GM12864 (cell line): ENCODE measurements at places on chromosomes 7 and 10.

DNA sequence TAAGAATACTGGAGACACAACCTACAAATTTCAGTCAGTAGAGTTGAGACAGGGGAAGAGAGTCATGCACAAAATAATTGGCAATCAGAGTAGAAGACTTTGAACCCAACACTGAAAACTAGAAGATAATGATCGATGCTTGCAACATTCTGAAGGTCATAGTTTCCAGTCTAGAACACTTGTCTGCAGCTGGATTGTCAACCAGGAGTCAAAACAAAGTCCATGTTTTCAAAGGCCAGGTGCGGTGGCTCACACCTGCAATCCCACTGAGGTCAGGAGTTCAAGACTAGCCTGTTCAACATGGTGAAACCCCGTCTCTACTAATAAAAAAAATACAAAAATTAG is 26.8 kb upstream of the SMURF1 start:
- DNase-seq: no peak

DNA sequence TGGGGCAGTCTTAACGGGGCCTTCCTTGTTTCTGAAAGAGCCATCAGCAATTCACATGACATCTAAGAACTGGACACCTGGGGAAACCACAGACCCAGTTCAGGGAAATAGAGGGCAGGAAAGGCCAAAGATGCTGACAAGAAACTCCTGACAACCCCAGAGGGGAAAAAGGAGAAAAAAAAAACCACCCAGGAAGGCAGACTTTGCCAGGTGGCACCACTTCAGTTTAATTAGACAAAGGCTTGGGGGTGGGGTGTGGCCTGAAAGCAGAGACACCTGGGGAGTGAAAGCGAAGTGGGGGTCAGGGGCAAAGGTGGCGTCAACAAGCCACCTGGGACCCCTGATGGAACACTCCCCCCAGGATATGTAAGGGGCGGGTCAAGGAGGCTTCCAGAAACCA is 53.6 kb downstream of the RAB11FIP2 start:
- no peak for DNase-seq

DNA sequence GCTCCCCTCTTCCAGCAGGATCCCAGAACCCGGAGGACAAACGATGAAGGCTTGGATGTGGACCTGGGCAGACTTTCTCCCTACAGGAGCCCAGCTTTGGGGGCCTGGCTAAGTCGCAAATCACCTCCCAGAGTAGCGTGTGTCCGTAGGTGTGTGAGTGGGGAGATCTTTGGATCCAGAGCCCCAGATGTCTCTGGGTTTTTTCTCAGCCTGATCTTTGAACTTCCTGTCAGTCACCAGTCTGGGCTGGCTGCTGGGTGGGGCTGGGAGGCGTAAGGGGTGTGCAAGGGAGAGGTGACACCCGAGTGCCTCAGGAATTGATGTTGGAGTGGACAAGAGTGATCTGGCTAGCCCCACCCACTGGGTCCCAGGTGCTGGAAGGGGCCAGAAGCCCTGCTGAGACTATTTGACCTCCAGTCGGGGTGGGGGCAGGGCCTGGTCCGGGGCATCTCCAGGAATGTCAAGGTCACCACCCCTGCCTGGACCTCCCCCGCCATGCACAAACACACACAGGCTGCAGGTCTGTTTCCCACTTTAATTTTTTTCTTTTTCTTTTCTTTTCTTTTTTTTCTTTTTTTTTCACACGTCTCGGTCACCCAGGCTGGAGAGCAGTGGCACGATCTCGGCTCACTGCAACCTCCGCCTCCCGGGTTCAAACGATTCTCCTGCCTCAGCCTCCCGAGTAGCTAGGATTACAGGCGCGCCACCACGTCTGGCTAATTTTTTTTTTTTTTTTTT is at the start of gene MOGAT3:
Gene MOGAT3 (minus strand): TSS at position 175 of the 738 bp plus-strand sequence. CDS start 182 bp downstream, outside the sequence.
- no peak for DNase-seq

DNA sequence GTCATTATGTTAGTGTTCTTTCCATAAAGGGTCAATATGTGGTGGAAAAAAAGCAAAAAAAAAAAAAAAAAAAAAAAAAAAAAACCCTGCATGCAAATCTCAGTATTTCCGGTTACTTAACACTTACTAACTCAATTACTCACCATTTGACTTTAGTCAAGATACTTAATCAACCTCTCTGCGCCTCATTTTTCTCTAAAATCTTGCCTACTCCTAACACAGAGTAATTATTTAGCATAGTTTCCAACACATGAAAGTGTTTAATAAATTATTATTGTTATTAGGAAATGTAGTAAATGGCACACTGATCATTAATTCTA is 27.8 kb downstream of the PPP1R3A start:
- no peak for DNase-seq

GRCh38 chr7:114959931-114960330 is 38.0 kb downstream of the MDFIC start:
- no peak for DNase-seq

GRCh38 chr10:70576803-70577517 is 25.6 kb downstream of the PRF1 start:
- DNase-seq: no peak

DNA sequence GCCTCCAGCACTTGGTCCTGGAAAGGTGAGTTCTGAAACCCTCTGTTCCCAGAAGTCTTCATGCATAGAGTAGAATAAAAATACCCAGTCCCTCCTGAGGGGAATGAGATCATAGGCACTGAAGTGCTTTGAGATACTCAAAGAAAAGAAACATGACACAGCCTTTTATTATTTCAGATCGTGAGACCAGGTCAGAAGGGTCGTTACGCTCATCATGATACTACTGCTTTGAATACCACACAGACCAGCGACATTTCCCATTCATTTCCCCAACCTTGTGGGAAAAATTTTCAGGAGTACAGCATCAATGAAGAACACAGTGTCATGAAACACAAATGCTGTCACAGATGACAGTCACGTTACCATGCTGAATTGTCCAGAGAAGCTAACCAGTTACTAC is 15.0 kb downstream of the CLRN3 start:
- DNase-seq: no peak

DNA sequence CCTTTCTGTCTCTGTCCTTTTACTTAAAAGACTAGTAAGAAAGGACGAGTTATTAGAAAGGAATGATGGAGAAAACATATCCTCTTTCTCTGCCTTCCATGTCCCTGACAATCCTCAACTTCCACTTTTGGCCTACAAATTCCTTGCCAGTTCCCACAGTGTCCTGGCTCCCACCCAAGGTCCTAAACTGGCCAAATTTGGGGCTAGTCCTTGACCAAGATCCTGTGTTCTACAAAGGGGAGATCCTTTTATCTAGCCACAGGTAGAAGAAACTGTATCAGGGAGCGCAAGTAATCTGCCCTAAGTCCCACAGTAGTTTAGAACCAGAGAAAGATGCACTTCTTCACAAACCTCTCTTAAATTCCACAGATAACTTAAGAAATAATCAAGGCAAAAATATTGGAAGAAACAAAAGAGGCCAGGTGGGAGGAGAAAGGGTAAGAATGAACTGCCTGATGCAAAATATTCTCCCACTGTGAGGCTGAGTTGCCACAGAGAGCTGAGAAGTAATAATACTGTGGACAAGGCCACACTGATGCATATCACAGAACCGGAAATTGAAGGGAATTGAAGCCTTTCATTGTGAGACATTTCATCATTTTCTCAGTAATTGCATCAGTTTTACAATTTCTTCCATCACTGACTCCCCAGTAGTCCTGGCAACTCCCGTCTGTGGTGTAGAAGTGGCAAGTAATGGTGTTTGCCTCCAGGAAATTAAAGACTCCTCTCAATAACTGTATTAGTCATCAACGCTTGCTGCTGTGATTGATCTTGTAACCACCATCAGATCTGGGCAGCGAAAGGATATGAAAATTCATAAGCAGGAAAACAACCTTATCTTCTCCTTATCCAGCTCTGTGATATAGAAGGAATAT is 47.2 kb downstream of the DNAJC12 start:
- no peak for DNase-seq

DNA sequence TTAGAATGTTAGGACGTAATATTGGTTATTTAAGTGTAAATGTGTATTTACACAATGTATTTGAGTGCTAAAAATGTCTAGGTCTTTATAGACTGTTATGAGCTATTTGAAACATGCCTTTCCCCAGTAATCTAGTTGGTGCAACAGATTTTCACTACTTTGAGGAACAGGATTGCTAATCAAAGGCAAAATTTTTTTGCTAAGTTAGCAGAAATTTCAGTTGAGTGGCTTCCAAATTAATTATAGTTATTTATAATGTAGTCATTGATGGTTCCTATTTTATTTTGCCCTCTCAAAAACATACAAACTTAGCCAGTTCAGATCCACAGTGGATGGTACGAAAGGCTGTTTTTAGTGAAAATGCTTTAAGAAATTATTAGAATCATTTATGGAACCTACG is 78.7 kb upstream of the LYZL2 start:
- DNase-seq: no peak

DNA sequence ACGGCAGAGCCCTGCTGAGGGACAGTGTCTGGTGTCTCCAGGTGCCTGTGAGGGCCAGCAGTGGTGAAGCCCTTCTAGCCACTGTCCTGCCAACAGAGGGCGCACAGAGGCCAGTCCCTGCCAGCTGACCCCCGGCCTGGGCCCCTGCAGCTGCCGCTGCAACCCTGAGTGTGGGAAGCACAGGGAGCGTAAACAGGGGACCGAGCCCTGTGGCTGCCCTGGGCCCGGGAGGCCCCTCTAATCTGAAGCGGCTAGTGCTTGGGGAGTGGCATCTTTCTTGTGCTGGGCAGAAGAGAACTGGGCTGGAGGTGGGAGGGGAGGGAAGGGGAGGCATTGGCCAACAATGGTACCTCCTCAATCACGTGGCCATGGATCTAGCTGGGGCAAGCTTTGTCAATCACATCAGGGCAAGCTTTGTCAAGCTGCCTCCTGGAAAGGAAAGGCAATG is 34.6 kb downstream of the TRIM8 start:
- no peak for DNase-seq

GRCh38 chr10:34520510-34520909 is 294.6 kb downstream of the PARD3 start:
- DNase-seq: no peak

- DNase-seq: no peak
Measured at GRCh38 chr10:117946525-117947070, 100.1 kb downstream of the RAB11FIP2 start.

GRCh38 chr7:20597339-20597738 is 18.1 kb upstream of the ABCB5 start:
- no peak for DNase-seq

DNA sequence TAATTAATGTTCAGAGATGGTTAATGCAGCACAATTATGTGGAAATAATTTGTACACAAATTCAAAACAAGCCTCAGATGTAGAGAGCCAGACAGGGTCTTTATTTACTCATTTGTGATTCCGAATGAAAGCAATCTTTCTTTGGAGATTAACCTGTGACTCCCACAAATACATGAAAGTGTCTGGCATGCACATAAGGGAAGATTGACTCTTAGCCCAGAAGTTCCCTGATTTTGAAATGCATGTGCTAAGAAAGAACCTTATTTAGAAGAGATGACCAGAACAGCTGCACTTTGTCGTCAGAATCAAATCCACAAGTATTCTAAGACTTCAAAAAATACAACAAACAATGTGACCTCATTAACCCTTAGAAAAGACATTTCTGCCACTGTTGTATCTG is 45.1 kb downstream of the RNLS start:
- DNase-seq: no peak

DNA sequence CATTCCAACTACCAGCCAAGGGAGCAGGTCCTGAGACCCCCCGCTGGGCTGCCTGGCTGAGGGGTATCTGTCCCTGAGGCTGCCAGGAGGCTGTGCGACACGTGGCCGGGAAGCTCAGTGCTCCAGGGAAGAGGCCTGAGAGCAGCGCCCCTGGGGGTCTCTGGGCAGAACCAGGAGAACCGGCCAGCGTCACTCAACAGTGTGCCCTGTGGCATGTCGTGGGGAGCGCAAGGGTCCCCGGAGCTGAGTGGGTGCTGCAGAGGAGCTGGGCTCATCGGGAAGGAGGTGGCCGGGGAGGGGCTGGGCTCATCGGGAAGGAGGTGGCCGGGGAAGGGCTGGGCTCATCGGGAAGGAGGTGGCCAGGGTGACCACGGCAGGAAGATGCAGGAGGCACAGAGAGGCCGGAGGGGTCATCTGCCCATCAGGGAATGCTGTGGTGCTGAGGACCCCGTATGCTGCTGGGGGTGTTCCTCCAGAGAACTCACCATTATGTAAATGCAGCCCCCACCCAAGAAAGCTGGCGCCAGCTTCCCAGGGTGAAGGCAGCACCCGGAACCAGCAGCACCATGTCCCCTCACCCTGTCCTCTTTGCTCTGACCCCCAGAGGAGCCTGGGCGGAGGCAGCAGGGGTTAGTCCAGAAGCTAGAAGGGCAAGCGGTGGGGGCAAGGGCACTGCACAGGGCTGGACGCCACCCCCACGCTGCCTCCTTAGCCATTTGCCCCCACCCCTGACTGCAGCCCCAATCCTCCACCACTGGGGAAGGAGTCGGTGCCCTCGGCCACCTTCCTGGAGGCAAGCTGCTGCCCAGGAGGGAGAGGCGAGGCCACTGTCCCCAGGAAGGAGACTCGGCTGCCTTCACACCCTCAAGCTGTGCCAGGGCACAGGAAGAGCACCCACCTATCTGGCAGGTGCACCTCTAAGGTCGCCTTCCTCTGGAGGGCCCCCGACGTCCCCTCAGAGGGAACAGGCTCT is 33.3 kb downstream of the CALML3 start:
- no peak for DNase-seq

- no peak for DNase-seq
Measured at GRCh38 chr7:143210541-143210940, 11.3 kb upstream of the TAS2R40 start.

DNA sequence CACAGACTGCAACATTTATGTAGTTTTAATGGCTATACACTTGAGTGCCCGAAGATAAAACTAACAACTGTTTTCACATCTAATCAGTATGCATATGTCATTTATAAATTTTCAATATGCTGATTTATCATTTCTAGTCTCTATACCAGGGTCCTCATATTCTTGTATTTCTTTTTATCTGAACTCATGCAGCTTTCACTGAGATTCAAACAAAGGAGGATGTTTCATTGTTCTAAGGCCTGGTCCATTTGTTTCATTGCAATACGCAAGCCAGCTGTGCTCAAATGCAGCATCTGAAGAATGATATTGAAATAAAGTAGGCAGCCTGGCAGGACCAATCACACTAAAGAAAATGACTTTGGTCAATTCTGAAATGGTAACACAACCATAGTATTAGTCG is 31.7 kb downstream of the MAGI2 start:
- DNase-seq: no peak

- no peak for DNase-seq
Measured at GRCh38 chr10:75034131-75034512, 77.3 kb upstream of the SAMD8 start.

GRCh38 chr7:68078157-68078710 is 1081.6 kb downstream of the TYW1 start:
- no peak for DNase-seq
